Pulmonary artery endothelial cell (primary cell): ENCODE measurements at places on chromosomes 12 and 14. TPM values are rescaled to one million over a fixed set of nuclear protein-coding genes. Genes with fewer than 3 reads are reported as not detected.

PTPRQ gene
- not detected in 2 replicates for total RNA-seq

TMEM229B gene
- 0.07 TPM in 2 replicates for total RNA-seq

FOXM1 gene
- 6.3 and 16.5 TPM in 2 replicates for total RNA-seq

ACVRL1 gene
- 439 and 664 TPM in 2 replicates for total RNA-seq

OR6C2 gene
- not detected in 2 replicates for total RNA-seq

PRICKLE1 gene
- 36.5 and 36.7 TPM in 2 replicates for total RNA-seq

ANKS1B gene
- total RNA-seq = 0.07 and 0.28 TPM in 2 replicates

IQSEC3 gene
- not detected in 2 replicates for total RNA-seq

BBOF1 gene
- 1.3 and 1.9 TPM in 2 replicates for total RNA-seq

KRT72 gene
- not detected in 2 replicates for total RNA-seq

CFAP73 gene
- total RNA-seq = not detected in 2 replicates

ZNF891 gene
- total RNA-seq = 0.53 and 0.88 TPM in 2 replicates

POTEG gene
- not detected in 2 replicates for total RNA-seq

VEZT gene
- 83.9 and 85.0 TPM in 2 replicates for total RNA-seq

RFX4 gene
- total RNA-seq = not detected in 2 replicates

ARMH4 gene
- 1.5 and 2.1 TPM in 2 replicates for total RNA-seq

ESRRB gene
- total RNA-seq = not detected in 2 replicates

GZMH gene
- total RNA-seq = not detected in 2 replicates

CISTR gene
- not detected in 2 replicates for total RNA-seq

CMA1 gene
- not detected in 2 replicates for total RNA-seq

CD163L1 gene
- total RNA-seq = 1.3 and 2.0 TPM in 2 replicates

FGF6 gene
- not detected in 2 replicates for total RNA-seq

PRH2 gene
- total RNA-seq = not detected in 2 replicates

TCL1B gene
- total RNA-seq = not detected in 2 replicates

DAZAP2 gene
- total RNA-seq = 80.1 and 118 TPM in 2 replicates

AICDA gene
- not detected in 2 replicates for total RNA-seq

ANHX gene
- total RNA-seq = not detected in 2 replicates

C12orf50 gene
- total RNA-seq = 0.07 TPM in 1 of 2 replicates, not detected in the other

SGPP1 gene
- 13.7 and 14.7 TPM in 2 replicates for total RNA-seq

NPAS3 gene
- total RNA-seq = 0.07 TPM in 1 of 2 replicates, not detected in the other

MIPOL1 gene
- 23.7 and 26.3 TPM in 2 replicates for total RNA-seq

NEUROD4 gene
- not detected in 2 replicates for total RNA-seq
